ENCODE measurements at places on chromosomes 3 and 15.

- DNase-seq: no peak
Observed at GRCh38 chr3:162052636-162053035, 556.0 kb downstream of the OTOL1 start.

- DNase-seq: no peak
Observed at GRCh38 chr15:62324382-62324781, 159.3 kb upstream of the C2CD4B start.

DNA sequence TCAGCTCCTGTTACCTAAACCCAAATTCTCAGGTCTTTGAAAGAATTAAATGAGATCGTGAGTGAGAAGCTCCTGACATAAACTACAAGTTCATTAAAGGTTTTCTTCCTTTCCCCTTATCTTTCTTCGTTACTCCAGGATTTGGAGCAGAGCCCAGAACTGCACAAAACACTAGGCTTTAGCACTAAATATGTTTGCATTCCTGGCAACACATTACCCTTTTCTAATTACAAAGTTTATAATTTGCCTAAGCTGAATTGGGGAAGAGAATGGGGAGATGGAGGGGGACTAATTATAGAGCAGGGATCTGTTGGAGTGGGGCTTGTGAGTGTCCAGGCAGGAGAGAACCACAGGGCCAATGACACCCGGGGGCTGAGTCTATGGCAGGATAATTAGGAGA is 109.7 kb downstream of the SV2B start:
- DNase-seq: no peak

DNA sequence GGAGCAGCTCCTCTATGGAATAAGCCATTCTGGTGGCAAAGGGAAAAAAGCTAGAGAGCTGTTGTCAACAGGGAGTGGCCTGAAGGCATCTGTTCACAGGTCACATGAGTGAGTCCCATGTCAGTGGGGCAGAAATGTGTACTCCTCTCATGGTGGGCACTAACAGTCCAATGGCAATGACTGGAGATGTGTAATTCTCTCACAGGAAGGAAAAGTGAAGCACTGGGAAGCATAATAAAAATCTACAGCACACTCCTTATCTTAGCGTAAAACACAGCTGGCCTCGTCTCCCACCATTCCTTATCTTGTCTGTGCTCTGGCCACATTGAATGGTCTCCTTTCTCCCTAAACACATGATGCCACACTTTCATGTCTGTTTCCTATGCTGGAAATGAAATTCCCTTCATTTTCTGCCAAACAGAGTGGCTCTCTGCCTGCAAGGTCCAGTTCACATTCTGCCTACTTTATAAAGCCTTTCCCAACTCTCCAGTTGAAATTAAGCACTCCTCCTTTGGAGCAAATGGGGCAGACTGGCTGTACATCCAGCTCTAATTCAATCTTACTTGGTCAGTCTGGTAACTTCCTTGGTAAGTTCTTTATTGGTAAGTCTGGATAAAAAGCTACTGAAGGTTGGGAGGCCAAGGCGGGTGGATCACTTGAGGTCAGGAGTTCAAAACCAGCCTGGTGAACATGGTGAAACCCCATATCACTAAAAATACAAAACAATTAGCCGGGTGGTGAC is 139.8 kb downstream of the RPL22L1 start:
- no peak for DNase-seq

DNA sequence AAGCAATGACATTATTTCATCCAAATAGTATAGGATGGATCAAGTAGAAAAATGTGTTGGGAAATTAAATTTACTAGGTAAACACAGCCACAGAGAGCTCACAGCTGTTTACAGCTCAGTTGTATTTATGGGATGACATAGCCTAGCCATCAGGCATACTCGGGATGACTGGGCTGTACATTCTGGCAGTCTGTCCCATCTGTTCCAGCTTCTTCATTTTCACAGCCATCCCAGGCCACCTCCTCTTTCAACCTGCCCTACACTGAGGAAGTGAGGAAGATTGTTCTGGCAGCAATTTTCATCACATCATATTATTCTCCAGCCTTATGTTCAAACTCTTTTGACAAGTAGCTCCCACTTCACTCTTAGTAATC is 98.4 kb upstream of the PFN2 start:
- DNase-seq: no peak

DNA sequence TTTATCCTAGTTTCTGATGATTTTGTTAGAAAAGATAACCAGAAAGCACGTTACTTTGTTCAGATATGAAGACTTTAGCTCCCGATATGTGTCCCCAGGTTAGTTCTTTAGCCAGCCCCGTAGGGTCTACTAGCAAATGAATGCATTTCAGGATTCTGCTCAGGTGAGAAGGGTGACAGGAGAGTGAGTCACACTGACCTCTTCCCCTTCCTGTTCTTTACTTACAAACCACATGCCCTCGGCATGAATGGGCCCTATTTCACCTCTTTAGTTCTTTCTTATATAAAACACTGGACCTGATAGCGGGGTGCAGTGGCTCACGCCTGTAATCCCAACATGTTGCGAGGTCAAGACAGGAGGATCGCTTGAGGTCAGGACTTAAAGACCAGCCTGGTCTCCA is 98.4 kb downstream of the SLC49A4 start:
- DNase-seq: no peak

GRCh38 chr15:48850648-48851047 is 27.3 kb upstream of the EID1 start:
- no peak for DNase-seq

- DNase-seq: no peak
Observed at GRCh38 chr3:186316666-186317260, 45.3 kb downstream of the DGKG start.

- DNase-seq: no peak
Observed at GRCh38 chr15:73858062-73858461, 15.3 kb upstream of the TBC1D21 start.

- no peak for DNase-seq
Observed at GRCh38 chr3:183386651-183387050, 41.8 kb downstream of the MCF2L2 start.

GRCh38 chr3:159616234-159616825 is 372.3 kb upstream of the IL12A start:
- DNase-seq: no peak

GRCh38 chr3:111668888-111669488 is 73.8 kb upstream of the ZBED2 start:
- no peak for DNase-seq

- DNase-seq: no peak
Observed at GRCh38 chr3:128369121-128369703, 97.5 kb downstream of the DNAJB8 start.

- no peak for DNase-seq
Observed at GRCh38 chr15:86570738-86571137, 491.1 kb downstream of the AGBL1 start.

GRCh38 chr3:88005066-88005465 is 53.7 kb downstream of the CGGBP1 start:
- DNase-seq: peak; percentile 37

DNA sequence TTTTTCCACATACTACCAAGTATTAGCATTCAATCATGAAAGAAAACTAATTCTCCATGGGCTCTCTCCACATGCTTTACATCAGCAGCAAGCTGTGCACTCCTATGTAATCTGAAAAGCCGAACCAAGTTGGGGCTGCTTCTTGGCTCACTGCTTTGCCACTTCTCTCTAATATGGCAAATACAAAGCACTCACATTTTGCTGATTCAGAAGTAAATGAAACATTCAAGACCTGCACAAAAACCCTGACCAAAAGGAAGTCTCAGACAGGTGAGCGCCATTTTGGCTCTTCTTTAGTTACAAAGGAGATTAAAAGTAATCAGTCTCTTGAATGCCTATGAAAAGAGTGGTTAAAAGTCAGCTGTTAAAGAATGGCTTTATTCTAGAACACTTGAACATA is 915.2 kb downstream of the FHIT start:
- DNase-seq: no peak

DNA sequence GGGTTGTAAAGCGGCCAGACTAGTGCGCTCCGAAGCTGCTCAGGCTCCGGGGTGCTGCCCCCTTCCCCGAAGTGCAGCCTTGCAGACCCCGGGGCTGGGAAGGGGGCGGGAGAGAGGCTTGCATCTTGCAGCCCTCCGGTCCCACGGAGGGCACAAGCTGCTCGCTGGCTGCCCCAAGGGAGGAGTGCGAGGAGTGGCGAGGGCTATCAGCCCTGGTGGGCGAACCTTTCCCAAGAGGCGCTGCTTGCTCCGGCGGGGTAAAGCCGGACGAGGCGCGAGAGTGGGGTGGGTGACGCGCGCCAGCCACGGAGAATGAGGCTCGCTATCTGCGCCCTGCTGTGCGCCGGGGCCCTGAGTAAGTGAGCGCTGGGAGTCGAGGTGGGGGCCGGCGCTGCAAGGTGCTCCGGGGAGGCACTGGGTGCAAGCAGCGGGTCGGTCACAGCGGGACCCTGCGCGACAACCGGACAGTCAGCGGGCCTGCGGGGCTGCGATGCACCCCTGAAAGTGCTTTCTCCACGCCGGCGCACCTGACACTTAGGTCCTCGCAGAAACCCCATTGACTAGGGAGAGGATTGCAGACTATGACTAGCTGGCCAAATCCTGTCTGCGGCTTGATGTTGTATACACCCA is 12.7 kb upstream of the TOPBP1 start:
- no peak for DNase-seq

GRCh38 chr3:195270079-195270816 is 711 bp downstream of the XXYLT1 start:
- DNase-seq: no peak

- DNase-seq: no peak
Observed at GRCh38 chr15:72168131-72168807, 29.3 kb downstream of the GRAMD2A start.

DNA sequence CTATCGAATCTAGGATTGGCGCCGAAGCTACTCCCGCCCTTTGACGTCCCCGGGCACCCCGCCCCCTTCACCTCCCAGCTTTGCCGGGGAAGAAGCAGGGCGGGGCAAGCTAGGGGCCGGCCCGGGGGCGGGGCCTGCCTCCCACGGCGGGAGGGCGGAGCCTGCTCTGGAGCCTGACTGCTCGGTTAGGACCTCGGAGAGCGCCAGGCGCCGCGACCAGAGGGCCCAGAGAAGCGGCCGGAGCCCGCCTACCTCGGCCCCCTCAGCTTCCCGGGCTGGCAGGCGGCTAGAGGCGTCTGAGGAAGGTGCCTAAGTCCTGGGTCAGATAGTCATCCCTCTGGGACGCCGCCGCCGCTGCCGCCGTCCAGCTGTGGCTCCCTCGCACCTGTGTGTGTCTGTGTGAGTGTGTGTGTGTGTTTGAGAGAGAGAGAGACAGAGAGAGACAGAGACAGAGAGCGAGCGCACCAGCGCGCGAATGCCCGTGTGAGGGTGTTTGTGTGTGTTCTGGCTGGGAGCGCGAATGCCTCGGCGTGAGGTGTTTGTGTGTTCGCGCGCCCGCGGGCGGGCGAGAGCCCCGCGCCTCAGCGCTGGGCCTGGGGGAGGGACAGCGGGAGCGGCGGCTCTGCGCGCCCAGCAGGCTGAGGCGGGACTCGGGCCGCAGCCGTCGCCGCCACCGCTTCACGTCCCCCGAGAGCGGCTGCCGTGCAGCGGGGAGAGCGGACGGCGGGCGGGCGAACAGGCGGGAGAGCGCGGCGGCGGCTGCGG is at the start of gene STXBP5L:
STXBP5L (plus strand) TSS at position 176 of the 765 bp plus-strand sequence. CDS start 1,374 bp downstream, outside the sequence.
- peak; percentile 33 for DNase-seq

- DNase-seq: no peak
Observed at GRCh38 chr3:52824037-52824436, 6.4 kb downstream of the ITIH4 start.

GRCh38 chr15:25501828-25502446 is 63.1 kb upstream of the UBE3A start:
- DNase-seq: no peak

- no peak for DNase-seq
Observed at GRCh38 chr3:59803268-59803667, 753.4 kb upstream of the CFAP20DC start.

DNA sequence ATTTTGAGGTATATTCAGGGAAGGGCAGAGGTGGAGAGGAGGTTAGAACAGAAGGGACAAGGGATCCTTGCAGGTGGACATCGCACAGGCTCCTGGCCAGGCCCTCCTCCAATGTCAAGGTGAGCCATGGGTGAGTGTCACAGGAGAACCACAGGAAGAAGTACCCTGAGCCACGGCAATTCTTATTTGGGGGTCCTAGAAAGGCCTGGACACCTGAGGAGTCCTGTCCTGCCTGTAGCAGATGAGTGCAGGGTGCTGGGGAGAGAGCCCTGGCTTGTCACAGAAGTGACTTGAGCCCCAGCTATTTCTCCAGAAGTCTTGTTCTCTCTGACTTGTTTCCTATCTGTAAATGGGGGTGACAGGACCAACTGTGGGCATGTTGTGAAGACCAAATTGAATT is 4.3 kb downstream of the SLC6A20 start:
- no peak for DNase-seq

- no peak for DNase-seq
Observed at GRCh38 chr3:37536840-37537239, 324.8 kb upstream of the CTDSPL start.

DNA sequence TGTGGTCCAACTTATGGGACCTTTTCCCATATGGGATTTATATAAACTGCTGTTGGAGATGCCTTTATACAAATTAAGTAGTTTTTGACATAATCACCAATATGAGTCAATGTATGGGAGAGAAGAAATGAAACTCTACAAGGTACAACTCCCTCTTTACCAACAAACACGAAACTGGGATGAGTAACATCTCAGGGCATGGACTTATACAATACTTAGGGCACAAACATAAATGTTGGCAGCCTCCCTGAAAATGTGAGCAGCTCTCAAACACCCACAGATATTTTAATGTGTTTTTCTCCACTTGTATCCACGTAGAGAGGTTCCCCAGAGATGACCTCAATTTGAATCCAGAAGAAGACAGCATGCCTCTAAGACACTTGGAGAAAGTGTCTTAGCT is 161.6 kb downstream of the MAGI1 start:
- DNase-seq: no peak

DNA sequence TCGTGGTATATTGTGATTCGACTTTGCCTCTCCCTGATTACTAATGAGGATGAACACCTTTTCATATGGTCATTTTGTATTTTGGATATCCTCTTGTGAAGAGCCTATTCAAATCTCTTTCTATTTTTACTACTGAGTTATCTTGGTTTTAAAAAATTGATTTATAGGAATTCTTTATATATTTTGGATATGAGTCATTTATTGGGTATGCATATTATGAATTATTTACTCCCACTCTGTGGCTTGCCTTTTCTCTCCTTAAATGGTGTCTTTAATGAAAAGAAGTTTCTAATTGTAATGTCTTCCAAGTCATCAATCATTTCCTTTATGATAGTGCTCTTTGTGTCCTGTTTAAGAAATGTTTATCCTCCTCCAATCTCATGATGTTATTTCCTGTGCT is 191.5 kb upstream of the DPH6 start:
- DNase-seq: no peak

GRCh38 chr3:25453619-25454004 is 25.5 kb downstream of the RARB start:
- no peak for DNase-seq

All from naive thymus-derived CD8-positive, alpha-beta T cell (primary cell).